ENCODE measurements at places on chromosomes 1 and 21. TPM values are rescaled to one million over a fixed set of nuclear protein-coding genes. Genes with fewer than 3 reads are reported as not detected.

The DIRAS3 gene
- total RNA-seq = 3.0 TPM

The LENEP gene
- not detected for total RNA-seq

The RUNX3 gene
- not detected for total RNA-seq

The ECE1 gene
- 65.0 TPM for total RNA-seq

The EVA1C gene
- 15.5 TPM for total RNA-seq
